ENCODE measurements at places on chromosomes 16 and 17.

DNA sequence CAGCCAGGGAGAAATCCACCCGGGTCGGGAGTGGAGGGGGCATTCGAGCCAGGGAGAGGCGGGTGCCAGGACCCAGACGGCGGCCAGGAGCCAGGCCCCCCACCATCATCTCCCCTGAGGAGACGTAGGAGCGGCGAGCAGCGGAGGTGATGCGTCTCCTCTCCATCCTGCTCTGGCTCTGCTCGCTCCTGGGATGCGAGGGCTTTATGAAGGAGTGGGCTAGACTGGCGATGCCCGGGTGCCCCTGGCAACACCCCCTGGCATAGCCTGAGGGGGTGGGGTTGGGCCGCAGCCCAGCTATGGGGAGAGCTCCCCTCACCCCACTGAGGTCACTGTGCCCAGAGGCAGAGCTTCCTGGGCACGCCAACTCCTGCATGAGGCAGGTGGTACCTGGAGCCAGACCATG, at the start of gene GFAP:
TSS of gene GFAP (minus strand) at position 180 of the 406 bp plus-strand sequence. CDS start at position 166, 14 bp downstream.
- DNase-seq: no peak

- DNase-seq: no peak
Observed at GRCh38 chr16:8634991-8635736, 13.7 kb downstream of the METTL22 start.

DNA sequence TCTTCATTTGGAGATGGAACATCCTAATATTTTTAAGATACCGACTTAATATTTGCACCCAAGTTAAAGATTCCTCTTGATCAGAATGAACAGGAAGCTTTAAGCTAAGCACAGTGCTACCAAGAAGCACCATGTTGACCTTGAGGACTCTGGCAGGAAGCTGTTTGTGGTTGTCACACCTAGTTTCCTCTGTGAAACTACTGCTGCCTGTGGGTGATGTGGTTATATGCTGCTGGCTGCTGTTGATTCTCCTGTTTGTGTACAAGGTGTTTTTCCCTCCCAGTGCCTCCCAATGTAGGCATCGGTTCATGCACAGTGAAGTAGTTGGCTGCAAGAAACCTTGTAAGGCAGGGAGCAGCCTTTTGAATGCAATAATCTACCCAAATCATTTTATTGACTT, 23.4 kb downstream of the RBL2 start:
- DNase-seq: no peak

DNA sequence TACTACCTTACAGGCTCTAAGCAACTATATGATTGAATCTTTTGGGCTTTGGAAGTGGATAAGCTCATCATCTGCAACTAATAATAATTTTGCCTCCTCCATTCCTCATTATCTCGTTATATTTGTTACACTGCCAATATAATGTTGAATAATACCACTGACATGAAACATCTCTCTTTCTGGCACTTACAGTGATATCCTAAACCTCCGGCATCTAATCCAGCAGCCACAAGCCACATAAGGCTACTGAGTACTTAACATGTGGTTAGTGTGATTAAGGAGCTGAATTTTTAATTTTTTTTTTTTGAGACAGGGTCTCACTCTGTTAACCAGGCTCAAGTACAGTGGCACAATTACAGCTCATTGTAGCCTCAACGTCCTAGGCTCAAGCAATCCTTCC, 9.6 kb downstream of the CDC42EP4 start:
- DNase-seq: no peak

DNA sequence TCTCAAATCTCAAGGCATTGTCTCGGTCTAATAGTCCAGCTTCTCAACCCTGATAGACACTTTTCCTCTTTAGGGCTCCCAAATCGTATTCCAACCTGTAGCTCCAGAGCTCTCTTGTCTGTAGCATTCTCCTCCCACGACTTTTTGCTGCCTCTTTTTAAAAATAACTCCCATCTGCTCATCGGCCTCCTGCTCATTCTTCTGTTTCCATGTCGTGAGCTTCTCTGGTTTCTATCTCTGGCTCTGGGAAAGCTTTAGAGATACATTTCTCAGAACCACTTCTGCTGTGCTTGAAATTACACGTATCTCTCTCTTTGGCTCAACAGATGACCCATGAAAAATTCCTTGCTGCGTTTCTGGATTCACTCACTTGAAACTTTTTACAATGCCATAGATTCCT, 609.6 kb upstream of the C16orf82 start:
- DNase-seq: no peak

- no peak for DNase-seq
Observed at GRCh38 chr17:7732981-7733539, 15.5 kb downstream of the DNAH2 start.

DNA sequence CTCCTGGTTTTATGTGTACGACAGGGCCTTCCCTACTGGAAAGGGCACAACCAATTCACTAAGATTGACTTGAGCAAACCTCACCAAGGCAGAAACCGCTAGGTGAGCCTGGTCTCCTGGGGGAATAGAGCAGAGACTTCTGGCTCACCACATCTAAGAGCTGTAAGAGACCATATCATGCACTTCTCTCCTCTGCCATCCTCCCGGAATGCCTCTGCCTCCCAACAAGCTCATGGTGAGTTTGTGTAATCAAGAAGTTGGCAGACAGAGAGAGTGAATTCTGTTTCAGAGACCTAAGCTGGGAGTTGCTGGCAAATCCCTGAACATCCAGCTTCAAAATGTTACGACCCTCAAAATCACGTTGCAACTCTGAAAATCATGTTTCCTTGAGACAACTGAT, 154.8 kb downstream of the SLC39A11 start:
- no peak for DNase-seq

GRCh38 chr16:54370278-54371040, 83.9 kb upstream of the IRX3 start:
- no peak for DNase-seq

DNA sequence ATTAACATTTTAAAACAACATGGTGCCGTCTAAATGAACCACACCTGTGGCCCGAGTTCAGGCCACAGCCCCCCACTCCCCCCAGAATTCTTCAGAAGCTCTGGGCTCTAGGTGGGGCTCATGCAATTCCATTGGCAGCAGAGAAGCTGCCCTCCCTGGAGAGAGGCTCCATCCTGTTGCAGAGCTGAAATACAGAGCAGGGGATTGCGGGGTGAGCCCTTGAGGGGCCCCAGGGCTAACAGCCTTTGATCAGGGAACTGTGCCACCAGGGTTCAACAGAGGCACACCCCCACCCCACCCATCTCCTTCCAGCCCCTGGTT, 69.3 kb downstream of the ABR start:
- no peak for DNase-seq

- DNase-seq: no peak
Observed at GRCh38 chr17:13420878-13421277, 180.9 kb downstream of the HS3ST3A1 start.

DNA sequence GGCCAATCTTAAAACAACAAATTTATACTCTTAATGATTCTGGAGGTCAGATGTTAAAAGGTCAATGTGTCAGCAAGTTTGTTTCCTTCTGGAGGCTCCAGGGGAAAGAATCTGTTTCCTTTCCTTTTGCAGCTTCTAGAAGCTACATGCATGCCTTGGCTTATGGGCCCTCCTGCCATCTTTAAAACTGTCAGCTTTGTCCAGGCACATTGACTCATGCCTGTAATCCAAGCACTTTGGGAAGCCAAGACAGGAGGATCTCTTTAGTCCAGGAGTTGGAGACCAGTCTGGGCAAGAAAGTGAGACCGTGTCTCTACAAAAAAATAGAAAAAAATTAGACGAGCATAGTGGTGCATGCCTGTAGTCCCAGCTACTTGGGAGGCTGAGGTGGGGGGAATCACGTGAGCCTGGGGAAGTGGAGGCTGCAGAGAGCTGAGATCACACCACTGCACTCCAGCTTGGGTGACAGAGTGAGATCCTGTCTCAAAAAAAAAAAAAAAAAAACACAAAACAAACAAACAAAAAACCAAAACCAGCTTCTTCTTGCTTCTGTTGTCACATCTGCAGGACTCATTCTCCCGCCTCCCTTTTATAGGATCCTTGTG, 58.3 kb downstream of the NOS2 start:
- DNase-seq: peak; percentile 19

- DNase-seq: no peak
Observed at GRCh38 chr17:77472468-77473310, 331.9 kb downstream of the SEC14L1 start.

DNA sequence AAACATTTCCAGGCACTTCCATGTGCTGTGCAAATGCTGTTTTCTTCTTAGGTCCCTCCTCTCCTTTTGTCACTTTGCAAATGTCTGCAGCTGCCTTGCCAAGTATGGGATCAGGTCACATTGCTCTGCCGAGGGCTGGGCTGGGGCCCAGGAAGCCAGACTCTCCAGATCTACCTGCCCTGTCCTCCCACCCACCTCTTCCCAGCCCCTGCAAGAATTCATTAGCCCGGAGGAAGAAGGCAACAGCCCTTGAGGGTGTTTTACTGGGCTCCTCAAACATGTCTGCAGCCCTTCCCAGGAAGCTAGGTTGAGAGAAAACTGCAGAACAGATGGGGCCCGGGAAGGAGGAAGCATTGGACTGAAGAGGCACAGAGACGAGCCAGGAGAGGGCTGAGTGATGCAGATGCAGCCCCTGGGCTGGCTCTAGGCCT, 47.1 kb downstream of the WSB1 start:
- no peak for DNase-seq

DNA sequence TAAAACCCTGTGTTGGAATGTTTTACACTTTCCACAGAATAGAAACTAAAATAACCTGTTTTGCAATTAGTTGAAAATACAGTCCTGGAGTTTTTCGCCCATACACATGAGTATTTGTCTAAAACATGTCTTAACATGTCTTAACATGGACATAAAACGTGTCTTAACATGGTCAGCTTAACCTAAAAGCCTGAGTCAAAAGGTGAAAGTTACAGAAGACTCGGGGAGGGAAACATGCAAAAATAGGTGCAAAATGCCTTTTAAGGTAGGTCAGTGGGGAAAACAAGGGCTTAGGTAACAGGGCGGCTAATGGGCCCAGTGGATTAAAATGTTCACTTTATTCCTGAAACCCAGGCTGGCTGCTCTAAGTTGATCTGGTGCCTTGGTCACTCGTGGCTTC, 56.1 kb upstream of the RBL2 start:
- DNase-seq: no peak

GRCh38 chr17:30351735-30352134, 17.9 kb upstream of the TMIGD1 start:
- DNase-seq: no peak

GRCh38 chr17:13822700-13823099, 221.0 kb upstream of the HS3ST3A1 start:
- no peak for DNase-seq

DNA sequence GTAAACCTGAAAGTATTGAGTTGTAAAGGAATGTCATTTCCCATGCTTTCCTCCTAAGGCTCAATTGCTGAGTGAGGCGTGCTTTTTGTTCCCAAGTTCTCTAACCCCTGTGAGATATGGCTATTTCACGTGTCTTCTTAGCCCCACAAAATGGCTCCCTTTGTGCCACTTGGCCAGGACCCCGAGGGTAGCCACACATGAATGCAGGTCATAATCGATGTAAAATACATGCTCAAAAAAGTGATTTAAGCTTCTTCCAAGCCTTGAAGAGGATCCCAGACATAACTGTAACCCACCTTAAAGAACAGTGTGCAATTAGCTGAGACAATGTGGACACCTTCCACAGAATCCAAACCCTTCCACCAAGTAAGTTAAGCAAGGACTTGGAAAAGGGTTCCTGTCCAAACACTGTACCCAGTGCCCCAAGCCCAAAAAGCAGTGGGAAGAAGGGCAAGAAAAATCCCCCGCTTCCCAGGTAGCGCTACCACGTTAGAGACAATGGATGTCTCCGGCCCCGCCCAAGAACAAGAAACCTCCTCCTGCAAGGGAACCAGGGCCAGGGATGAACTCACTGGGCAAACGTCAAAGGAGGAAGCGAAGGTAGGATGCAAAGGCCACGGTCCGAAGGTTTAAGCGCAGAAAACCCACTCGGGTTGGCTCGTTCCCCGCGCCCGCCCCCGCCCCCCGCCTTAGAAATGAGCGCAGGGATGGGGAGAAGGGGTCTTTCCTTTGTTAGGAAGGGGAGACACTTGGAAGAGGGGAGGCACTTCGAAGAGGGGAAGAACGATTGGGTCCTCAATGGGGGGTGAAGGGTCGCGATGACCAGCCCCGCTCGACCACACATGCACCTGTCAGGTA, 1.2 kb downstream of the JPT1 start:
- no peak for DNase-seq

- DNase-seq: no peak
Observed at GRCh38 chr17:79978548-79978855, 57.2 kb downstream of the TBC1D16 start.

- no peak for DNase-seq
Observed at GRCh38 chr16:981695-982144, at the start of gene SOX8. Gene SOX8, plus strand, starts transcription at chr16:981770. Its CDS starts 153 bp downstream, at chr16:981923.

- DNase-seq: no peak
Observed at GRCh38 chr17:47694581-47695428, 844 bp downstream of the TBKBP1 start.

- no peak for DNase-seq
Observed at GRCh38 chr16:28292731-28293600, 641 bp downstream of the SBK1 start.

DNA sequence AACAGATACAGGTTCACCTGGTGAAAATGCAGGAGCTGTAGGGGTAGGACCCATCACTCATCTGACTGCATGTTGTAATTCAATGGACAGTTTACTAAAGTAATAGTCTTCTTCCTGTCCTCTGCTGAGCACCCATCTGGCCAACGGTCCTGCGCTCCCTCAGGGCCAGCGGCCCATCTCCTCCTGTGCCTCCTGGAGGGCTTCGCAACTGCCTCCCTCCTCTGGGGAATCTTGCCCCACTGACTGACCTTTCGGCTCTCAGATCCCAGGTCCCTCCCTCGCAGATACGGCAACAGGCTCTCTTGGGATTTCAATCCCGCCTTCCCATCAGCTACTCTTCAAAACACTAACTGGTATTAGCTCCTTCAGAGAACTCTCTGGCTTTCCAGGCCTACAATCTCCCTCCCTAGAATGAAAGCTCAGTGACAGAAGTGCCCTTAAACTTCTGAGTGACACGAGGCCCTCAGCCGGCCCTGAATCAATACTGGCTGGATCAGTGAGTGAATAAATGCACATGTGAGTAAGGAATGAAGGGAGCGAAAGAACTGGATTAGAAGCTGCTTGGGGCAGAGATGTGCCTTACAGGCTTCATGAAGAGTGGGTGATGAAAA, 1.3 kb downstream of the PEMT start:
- DNase-seq: no peak

DNA sequence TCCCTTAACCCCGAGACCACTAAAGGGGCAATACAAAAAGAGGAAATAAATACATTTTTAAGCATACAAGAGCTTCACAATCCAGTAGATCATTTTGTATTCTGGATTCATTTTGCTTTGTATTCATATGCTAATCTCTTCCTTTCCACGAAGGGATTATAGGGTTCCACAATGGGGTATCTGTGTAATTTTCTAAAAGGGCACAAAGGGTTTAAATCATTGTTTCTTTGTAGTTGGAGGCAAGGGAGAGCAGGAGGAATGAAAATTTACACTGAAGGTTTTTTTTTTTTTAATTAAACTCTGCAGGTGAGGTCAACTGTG, 592 bp upstream of the NUFIP2 start:
- DNase-seq: no peak

Measured in coronary artery (tissue), 2 donors.